Fibroblast of skin of scalp (primary cell): ENCODE measurements at places on chromosomes 2 and 18.

DNA sequence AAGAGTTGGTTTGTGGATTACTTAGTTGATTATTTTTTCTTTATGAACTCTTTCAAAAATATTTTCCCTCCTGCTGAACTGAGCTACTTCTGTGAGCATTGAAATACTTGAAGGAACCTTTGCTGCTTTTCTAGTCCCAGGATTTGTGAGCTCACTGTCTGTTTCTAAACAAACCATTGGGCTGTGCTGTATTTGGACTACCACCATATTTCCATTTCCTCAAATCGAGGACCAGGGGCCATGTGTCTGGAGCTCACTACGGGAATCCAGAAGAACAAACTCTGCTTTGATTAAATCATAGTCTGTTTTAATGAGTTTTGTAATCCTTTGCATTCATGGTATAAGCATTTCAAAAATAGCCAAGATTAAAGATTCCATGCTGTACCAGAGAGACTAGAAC lies 1.3 kb downstream of the MRPL33 start:
- DNase-seq: no peak

DNA sequence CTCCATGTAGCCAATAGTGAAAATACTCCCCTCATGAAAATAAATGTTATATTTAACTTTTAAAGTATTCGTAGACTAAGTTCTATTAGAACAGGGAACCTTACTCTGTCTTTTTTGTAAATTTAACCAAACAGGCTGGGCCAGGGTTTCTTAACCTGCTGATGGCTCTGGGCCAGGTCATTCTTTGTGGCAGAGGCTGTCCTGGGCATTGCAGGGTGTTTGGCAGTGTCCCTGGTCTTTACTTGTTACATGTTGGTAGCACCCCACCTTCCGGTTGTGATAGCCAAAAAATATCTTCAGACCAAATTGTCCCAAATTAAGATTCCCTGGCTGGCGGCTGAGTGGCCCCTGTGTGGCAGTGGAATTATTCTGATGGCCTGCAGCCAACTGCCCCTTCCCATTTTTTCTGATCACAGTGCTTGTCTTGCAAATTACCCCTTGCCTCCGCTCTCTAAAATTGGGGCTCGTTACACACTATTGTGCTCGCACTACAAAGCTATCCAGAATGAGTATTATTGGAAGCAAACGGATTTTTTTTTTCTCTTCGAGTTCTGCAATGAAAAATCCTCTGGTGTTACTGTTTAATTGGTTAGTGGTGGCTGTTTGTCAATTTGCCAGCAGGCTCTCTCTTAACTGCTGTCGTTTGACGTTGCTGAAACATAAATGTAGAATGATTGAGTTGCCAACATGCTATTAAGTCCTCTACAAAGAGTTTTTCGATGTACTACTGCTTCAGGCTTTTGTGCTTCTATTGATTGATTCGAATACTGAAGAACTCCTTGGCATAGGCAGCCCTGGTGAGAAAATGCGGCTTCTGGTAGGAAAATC lies 216.9 kb downstream of the SH3RF3 start:
- DNase-seq: no peak

- no peak for DNase-seq
These were observed 117.4 kb downstream of the KCNF1 start for GRCh38 chr2:11029136-11029535.

- no peak for DNase-seq
These were observed 20.9 kb downstream of the SOX11 start for GRCh38 chr2:5713101-5713500.

DNA sequence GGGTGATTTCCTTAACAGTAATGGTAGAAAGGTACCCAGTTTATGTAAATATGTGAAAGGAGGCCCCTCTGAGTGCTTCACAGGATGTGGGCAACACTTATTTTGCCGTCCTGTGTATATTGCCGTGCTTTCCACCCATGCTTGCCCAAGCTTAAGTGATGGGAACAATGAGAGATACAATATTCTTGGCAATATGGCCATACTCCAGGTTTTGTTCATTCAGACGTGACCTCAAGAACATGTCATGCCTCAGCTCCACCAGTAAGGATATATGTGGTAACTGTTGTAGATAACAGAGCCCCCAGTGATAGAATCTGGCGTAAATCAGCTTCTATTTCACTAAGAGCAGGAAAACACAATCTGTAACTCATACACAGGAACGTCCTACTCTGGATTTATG lies 318.7 kb downstream of the PTPRM start:
- DNase-seq: no peak

- DNase-seq: no peak
These were observed 3.2 kb upstream of the TGOLN2 start for GRCh38 chr2:85330839-85331636.

- no peak for DNase-seq
These were observed 731.9 kb upstream of the VRK2 start for GRCh38 chr2:57314682-57315081.

- peak; percentile 6 for DNase-seq
These were observed 47.1 kb upstream of the REL start for GRCh38 chr2:60834270-60834717.

DNA sequence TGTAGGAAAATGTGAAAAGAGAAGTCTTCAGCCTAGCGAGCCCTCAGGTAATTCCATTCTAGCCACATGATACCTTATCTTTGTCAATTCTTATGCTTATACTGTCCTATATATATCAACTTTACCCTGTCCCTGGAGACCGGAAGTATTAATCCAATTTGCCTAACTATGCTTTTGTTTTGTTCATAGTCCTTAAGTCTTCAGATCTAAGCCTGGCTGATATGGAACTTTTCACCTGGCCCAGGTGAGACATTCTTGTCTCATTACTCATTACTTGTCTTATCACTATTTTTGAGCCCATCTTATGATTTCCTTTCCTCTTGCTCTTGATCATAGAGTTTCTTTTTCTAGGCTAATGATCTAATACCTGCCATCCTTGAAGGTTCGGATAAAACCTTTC lies 194.1 kb upstream of the FANCL start:
- no peak for DNase-seq

DNA sequence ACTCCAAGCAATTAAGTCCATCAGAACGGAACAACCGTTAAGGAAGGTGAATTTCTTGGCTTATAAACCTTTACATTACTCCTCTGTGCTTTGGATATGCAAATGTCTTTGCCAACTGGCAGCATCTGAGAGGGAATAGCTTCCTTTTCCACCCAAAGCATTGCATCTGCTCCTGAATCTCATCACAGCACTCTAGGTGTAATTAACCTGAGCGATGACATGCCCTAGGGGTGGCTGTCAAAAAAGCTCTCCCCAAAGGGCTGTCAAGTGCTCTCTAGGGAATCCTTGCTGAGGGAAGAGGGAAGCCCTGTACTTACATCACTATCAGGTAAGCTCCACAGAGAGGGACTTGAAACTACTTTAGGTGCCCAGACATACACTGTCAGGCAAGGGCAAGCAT lies 5.5 kb upstream of the SMARCAL1 start:
- no peak for DNase-seq

DNA sequence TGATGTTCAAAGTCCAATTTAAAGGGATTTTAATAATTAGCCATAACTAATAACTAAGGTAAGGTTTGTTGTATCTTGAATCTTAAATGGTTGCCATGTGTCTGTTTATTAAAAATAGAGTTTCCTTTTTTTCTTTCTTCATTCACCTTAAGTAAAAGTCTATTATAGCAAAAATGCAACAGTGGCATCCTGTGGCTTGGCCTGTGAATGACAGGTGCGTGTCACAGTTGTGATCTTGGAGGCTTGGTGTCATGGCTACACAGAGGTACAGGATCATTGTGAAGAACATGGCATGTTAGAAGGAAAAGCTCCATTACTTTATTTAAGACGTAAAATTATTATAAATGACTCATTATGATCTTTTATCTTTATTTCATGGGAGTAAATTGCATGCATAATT lies 246.1 kb downstream of the BCL2 start:
- DNase-seq: no peak

DNA sequence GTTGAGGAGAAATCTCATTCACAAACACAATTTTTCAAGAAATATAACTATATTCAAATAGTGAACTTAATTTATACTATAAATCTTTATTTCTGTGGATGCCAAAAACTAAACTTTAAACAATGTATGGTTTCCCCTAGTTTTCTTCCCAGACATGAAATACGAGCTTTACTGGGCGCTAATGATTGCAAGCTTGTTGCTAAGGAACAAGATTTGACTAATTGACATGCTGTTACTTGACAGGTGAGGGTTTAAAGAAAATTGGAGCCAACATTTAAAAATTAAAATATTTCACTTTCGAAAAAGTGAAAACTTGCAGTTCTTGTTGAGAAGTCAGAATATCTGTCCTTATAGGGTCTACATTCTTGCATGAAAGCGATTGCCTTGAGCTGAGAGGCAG lies 381.0 kb downstream of the MEIS1 start:
- DNase-seq: no peak

DNA sequence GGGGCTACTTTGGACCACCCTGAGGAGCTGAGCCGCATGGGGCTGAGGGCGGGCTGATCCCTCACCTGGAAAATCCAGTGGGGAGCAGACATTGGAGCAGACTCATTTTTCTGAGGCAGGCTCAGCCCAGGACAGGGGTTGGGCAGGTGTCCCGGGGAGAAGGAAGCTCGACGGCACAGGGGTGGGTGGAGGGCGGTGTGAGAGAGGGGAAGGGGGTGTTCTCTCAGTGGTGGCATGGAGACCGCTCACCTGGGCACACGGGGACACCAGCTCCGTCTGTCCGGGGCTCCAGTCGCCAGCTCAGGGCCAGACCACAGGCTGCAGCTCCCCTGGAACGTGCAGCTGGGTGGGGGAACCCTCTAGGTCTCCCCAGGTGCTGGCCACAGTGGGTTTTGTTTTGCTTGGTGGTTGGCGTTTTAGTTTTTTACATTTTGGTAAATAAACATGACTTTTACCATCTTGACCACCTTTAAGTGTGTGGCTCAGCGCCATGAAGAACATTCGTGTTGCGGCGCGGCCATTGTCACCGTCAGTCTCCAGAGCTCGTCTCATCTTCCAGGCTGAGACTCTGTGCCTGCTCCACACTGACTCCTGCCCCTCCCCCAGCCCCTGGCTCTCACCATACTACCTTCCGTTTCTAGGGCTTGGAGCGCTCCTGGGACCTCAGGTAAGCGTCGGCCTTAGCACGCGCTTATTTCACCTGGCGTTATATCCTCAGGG lies 4.3 kb upstream of the MAB21L4 start:
- no peak for DNase-seq

DNA sequence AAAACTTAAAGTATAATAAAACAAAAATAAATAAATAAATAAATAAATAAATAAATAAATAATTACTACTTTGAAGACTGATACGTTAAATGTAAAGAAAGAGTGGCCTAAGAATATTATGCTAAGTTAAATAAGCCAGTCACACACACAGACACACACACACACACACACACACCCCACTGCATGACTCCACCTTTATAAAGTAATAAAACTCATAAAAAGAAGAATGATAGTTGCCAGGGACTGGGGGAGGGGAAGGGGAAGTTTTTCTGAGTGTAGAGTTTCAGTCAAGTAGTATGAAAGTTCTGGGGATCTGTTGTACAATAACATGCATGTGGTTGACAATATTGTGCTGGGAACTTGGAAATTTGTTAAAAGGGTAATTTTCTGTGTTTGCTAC lies 1237.5 kb upstream of the GYPC start:
- DNase-seq: no peak

GRCh38 chr2:209553913-209554312 lies 130.1 kb downstream of the MAP2 start:
- DNase-seq: no peak

GRCh38 chr2:162890690-162891311 lies 52.2 kb upstream of the KCNH7 start:
- DNase-seq: peak; percentile 75

- no peak for DNase-seq
These were observed 98.7 kb upstream of the CCBE1 start for GRCh38 chr18:59795882-59796281.

- peak; percentile 34 for DNase-seq
These were observed 142.5 kb downstream of the PARD3B start for GRCh38 chr2:204687776-204688175.

- no peak for DNase-seq
These were observed 37.3 kb downstream of the CYRIA start for GRCh38 chr2:16628314-16628713.

- DNase-seq: no peak
These were observed 2.8 kb upstream of the PROM2 start for GRCh38 chr2:95271381-95271971.

- no peak for DNase-seq
These were observed 27.0 kb downstream of the CRYGD start for GRCh38 chr2:208097313-208097712.

- no peak for DNase-seq
These were observed 18.3 kb downstream of the FHL2 start for GRCh38 chr2:105380432-105381100.

DNA sequence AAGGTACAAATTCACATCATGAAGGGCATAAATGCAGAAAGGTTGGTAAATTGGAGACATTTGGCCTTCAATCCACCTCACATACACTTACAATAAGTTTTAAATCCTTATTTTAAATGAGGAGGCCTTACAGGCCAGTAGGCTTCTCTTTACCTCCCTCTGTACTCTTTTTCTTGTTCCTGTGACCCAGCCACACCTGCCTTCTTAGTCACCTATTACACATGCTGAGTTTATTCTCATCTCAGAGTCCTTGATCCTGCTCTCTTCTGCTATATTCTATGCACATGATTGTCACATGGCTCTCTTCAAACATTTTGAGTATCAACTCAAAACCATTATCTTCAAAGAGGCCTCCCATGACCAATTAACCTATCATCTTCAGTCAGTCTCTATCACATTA lies 491.5 kb downstream of the SATB2 start:
- no peak for DNase-seq

- DNase-seq: no peak
These were observed 12.5 kb upstream of the POLR1B start for GRCh38 chr2:112529757-112530156.

GRCh38 chr2:67255933-67256615 lies 141.1 kb upstream of the ETAA1 start:
- peak; percentile 24 for DNase-seq

- DNase-seq: no peak
These were observed 2025.6 kb upstream of the LRRTM1 start for GRCh38 chr2:82330155-82330554.

DNA sequence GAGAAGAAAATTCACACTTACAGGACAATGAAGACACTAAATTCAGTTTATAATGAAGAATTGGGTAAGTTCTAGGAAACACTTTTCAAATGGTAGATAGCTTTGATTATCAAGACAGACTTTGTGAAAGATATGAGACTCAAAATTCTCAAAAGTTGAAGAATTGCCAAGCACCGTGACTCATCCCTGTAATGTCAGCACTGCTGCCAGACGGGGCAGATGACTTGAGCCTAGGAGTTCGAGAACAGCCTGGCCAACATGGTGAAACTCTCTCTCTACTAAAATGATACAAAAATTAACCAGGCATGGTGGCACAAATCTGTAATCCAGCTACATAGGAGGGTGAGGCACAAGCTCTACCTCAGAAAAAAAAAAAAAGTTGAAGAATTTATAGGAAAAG lies 1820.1 kb upstream of the LRRTM1 start:
- DNase-seq: peak; percentile 3

GRCh38 chr2:61853086-61853846 lies 594 bp downstream of the FAM161A start:
- no peak for DNase-seq

GRCh38 chr2:205073433-205074020 lies 528.3 kb downstream of the PARD3B start:
- DNase-seq: no peak
